HCT116 (cell line): ENCODE measurements at places on chromosomes 4 and X.

DNA sequence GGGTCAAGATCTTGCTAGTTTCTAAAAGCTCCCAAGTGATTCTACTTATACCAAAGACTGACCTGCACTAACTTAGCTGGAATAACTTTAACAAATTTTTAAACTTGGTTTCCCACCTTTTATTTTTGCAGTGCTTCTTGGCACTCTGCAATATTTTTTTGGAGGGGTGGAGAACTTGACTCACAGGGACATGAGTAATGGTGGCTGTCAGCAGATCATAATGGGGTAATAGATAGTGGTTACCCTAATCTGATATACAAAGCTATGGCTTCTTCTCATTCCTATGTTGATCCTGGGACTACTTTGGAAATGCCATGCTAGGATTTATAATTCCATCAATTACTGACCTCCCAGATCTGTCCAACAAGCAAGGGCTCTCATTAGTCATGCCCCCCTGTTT lies 295.7 kb downstream of the GPAT3 start:
- no peak for DNase-seq

DNA sequence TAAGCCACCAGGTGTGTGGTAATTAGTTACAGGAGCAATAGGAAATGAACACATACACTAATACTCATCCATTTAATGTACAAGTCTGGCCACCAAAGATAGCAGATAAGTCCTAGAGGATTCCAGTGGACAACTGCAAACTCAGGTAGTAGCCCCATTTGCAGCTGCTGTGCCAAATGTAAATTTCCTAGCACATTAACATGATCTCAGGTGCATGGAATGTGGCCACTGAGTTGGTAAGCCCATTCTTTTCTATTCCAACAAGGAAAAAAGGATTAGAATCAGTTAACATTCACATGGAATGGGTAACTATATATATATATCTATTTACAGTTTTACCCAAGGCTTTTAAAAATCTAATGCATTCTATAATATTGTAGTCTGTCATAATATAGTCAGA lies 23.3 kb upstream of the FRAS1 start:
- no peak for DNase-seq

- DNase-seq = no peak
Observed at GRCh38 chr4:1882850-1883271, 11.7 kb downstream of the NSD2 start.

DNA sequence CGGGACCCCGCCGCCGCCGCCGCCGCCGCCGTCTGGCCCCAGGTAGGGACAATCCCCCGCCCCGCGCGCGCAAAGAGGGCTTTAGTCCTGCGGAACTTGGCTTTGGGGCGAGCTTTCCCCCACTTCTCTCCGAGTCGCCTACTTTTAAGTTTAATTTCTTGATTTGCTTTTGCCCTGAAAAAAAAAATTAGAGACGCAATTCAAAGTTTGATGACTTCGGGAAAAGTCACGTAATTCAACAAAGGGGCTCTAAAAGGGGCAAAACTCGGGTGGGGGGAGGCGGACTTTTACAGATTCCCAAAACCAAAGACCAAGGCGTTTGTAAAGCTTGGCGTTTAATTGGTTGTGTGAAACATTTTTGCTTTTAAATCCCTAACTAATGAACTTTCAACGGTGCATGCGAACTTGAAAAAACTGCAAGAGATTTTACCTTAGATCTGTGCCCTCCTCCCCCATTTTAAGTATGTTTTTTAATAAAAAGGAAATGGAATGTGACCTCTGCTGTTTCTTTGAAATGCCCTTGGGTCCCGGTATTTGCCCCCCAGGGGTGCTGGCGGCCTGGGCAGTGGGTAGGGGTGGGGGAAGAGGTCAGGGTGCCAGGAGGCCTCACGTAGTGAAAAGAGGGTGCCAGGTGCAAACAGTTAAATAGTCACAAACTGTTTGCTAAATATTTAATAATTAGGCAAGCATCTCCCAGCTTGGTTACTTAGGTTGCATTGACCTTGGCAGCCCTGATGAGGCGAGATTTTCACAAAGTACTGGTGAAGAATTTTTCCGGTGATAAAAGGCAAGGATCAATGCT lies 209.7 kb downstream of the NWD2 start:
- DNase-seq = no peak

- DNase-seq = no peak
Observed at GRCh38 chr4:152901205-152901604, 34.9 kb upstream of the FHDC1 start.

GRCh38 chrX:17876135-17876534 lies 15.0 kb upstream of the RAI2 start:
- peak; percentile 2 for DNase-seq

- DNase-seq = no peak
Observed at GRCh38 chrX:154599531-154599930, 14.6 kb downstream of the CTAG1A start.

DNA sequence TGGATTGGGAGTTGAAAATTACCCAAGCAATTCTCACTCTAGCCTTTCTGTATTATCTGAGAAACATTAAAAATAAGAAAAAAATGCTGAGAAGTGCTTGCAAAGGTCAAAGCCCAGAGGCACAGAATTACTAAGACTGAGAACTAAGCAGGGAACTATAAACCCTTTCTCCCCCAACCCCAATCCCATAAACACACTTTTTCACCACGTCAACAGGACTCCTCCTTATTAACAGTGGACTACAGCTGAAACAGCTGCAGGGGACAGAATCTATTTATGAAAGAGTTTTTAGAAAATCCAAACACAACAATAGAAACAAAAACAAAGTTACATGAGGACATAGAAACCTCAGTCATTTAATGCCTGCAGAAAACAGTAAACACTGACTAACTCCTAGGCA lies 984.1 kb downstream of the TRAM1L1 start:
- DNase-seq = no peak

GRCh38 chr4:141074098-141074878 lies 59.0 kb downstream of the RNF150 start:
- DNase-seq = no peak

GRCh38 chrX:109812236-109812635 lies 79.2 kb upstream of the ACSL4 start:
- no peak for DNase-seq

DNA sequence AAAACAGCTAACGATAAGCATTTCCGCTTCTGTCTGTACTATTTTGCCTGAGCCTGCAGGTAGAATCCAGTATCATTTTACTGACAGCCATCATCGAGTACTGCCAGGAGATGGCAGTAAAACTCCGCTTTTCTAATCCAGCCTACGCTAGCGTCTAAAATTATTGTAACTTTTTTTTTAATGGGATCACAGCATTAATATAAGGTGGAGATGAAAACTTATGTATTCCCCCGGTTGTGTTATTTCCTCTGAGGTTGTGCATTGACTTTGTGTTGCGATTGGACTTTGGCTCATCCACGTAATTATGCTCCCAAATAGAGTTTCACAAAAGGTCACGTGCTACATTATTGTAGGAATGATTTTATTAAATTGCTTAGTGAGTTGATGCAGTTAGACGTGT lies 248.1 kb downstream of the C4orf33 start:
- peak; percentile 39 for DNase-seq

DNA sequence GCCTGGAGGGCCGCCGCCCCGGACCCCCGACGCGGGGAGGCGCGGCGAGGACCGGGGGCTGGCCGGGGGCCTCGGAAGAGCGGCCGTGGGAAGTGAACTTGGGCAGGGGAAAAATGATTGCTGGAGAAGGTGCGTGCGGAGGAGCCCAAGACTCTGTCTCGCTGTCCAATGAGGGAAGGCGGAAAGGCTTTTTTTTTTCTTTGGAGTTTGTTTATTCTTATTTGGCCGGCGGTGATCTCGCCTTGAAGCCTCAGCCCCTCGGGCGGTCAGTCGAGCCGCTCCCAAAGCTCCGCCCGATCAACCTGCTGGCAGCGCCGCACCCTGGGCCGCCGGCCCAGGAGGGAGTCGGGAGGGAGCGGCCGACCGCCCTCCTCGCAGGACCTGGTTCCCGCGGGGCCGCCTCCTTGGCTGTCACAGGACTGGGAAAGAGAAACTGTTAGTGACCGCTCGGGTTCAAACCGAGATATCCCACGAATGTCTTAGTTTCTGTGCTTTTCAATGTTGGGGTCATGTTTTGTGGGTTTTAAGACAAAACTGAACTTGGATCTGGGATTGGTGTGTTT lies 2.5 kb downstream of the CPEB2 start:
- no peak for DNase-seq

DNA sequence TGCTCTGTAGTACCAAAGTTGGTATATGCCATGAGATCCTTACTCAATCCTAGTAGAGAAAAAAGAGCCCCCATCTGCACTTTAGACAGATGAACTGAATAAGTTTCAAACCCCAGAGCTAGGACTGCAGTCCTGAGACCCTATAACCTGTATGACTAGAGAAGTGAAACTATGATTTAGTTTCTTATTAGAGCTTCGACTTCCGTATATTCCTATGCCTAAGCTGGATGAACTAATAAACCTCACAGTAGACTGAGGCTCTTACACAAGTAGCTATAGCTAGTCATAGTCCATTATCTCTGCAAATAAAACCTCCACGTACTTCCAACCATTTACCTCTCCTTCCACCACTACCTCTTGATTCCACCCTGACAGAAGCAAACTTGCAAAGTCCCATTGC lies 6.3 kb upstream of the OTUD4 start:
- no peak for DNase-seq

DNA sequence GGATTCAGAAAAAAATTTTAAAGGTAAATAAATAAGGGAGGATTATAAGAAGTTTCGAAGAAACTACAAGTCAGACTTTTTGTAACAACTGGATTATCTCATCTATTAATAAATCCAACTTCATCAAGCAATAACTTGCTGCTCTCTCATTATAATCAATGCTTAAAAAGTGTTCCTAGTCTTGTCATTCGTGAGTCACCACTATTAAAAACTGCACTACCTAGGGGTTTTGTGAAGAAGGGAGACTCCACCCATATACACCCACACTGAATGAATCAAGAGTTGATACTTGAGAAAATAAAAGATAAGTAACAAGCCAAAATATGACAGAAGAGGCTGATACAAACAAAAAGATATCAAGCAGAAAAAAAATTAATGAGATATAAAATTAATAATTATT lies 360.5 kb downstream of the ZNF674 start:
- DNase-seq = peak; percentile 46

DNA sequence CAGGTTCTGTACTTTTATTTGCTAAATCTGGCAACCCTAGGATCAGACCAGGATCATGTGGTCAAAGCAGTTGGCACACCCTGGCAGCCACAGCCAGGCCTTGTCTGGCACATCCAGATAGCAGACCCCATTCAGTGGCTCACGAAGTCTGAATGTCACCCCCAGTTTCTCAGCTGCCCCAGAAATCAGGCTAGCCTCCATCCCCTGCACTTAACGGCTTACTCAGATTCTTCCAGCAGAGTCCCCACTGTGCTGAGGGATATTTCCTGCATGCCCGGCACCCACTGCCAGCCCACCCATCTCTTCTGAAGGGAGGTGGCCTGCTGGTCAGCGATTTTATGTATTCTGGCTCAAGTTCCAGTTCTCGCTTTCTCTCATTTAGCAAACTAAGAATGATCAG lies 4.7 kb upstream of the AWAT2 start:
- DNase-seq = no peak

GRCh38 chrX:23764188-23764984 lies 18.6 kb upstream of the SAT1 start:
- DNase-seq = no peak

GRCh38 chr4:118905566-118905965 lies 16.9 kb downstream of the SYNPO2 start:
- no peak for DNase-seq

GRCh38 chrX:79375340-79375739 lies 8.2 kb upstream of the ITM2A start:
- no peak for DNase-seq

DNA sequence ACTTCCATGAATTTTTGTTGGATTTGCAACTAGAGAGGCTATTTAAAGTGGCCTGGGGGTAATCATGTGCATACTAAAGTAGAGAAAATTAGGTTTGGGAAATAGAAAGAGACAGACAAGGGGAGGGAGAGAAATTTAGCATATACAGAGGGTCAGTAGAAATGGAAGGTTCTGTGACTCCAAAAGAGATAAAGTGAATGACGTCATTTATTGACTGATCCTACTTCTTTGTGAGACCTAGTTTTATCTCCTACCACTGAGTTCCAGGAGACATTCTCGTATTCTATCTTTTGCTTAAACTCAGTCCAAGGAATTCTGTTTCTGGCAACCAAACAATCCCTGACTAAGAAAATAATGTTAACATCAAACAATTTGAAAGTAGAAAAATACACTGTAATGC lies 42.4 kb upstream of the FREM3 start:
- DNase-seq = no peak

DNA sequence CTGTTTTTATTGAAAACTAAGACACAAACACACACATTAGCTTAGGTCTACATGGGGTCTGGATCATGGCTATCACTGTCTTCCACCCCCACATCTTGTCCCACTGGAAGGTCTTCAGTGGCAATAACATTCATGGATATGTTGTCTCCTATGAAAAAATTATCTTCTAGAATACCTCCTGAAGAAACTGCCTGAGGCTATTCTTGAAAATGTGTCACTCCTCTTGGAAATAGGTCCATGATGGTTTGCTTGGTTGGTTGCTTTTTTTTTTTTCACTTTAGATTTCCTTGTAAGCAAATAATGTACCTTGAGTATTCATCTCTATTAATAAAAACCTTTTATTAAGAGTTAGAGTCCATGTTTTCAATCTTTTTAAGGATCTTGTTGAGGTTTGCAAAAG lies 195.3 kb upstream of the PDE5A start:
- no peak for DNase-seq

DNA sequence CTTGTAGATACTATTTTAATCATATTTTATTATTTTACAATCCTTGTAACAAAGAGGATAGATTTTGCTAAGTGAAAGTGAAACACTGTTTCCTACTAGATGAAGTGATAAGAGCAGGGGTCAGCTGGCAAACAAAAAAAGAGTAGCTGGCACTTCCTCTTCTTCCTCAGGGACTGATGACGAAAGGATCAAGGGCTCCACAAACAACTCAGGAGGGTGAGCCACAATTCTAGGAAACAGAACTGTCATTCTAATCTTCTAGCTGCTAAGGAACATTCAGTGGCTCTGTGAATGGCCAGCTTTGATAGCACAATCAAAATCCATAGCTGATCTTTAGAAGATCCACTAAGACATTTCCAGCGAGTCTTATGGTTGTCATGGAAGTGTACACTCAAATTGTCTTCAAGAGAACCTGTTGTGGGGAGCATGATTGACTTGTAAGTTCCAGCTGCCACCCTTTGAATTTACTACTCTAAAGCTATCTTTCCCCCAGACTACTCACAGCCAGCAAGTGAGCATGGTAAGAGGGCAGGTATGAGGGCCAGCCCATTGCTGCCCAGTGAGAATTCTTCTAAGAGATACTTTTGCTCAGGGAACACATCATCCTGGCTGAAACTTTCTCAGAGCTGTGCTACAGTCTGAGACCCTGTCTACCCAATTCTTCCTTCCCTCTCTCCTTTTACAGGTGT lies 275.7 kb upstream of the RASGEF1B start:
- DNase-seq = no peak
